ENCODE measurements at places on chromosomes 4 and X.

- H3K27ac ChIP-seq: no peak overlapping the region
- DNase-seq: no peak
- H3K4me3 ChIP-seq: no peak overlapping the region
- peaks cover 32% of the 10 kb centered on the region for H3K4me1 ChIP-seq
- no peaks in the 10 kb centered on the region for H3K36me3 ChIP-seq
Observed at GRCh38 chr4:76564123-76564915, 129.3 kb downstream of the SHROOM3 start.

DNA sequence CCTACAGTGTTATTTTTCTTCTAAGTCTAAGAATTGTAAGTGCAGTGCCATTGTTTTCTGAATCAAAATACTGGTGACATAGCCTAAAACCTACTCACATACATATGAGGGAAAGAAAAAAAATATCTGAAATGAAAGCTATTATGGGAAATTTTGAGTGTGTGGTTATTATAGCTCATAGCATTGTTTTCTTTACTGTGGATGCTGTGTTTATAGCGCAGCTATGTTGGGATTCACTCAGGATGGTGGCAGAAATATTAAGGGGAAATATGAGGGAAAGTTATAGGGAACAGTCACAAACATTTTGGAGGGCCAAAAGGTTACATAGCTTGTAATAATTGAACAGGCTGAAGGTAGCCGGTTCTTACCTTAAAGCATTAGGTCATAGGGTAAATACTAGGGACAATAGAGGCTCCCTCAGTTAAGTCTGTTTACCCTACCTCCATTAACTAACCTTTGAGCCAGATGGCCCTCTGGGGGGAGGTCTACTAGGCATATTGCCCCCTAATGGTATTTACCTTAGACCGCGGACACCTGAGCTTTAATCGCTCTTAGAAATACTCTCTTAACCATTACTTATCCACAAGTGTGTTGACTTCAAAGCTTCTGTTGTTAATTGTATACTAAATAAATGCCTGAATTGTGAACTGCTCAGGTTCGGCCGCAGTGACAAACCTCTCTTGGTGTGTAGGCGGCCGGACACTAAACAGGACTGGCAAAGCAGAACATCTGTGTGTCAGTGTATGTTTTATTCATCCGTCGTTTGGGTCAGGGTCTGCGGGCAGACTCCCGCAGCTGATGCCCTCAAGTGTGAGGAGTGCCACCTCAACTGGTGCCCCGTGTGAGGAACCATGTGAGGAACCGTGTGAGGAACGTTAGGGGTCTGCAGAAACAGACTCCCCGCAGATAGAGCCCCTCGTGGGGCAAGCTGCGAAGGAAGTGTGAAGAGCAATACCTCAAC lies 21.3 kb upstream of the SULT1B1 start:
- no peak overlapping the region for H3K4me3 ChIP-seq
- H3K27me3 ChIP-seq: no peaks in the 10 kb centered on the region
- no peak overlapping the region for H3K27ac ChIP-seq
- no peak for DNase-seq

DNA sequence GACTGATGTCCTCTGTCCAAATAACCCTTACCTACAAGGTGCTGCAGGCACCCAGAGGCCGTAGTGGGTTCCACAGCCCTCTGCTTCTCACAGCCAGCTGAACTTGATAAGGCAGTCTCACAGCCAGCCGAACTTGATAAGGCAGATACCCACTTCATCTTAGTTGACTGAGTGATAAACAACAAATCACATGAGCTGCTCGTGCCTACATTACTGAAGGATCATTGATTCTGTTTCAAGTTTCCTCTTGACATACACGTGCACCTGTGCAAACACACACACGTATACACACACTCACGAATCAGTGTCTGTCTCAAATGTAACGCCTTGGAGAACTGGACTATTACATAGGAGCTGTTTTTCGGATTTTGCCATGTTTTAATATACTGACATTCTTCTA lies 276.3 kb downstream of the DCTD start:
- H3K27ac ChIP-seq: no peak overlapping the region
- H3K4me1 ChIP-seq: peaks cover 7% of the 10 kb centered on the region
- DNase-seq: no peak
- no peaks in the 10 kb centered on the region for H3K27me3 ChIP-seq

DNA sequence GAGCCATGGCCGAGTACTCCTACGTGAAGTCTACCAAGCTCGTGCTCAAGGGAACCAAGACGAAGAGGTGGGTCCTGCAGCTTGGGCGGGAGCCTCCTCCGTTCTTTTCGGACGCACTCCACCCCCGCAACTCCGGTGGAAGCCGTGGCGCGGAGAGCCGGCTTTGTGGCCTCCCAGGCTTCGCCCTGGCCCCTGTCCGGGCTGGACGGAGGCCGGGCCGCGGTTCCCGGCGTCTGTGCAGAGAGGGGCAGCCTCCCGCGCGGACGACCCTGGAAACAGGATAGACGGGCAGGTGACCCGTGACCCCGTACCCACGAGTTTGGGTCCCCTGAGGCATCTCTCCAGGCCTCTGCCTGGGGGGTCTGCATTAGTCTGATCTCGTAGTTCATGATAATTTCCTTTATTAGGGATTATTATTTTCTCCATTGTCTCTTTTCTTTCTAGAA lies 356 bp downstream of the FRG1 start:
- peak; percentile 40 for DNase-seq
- peaks cover 6% of the 10 kb centered on the region for H3K27me3 ChIP-seq
- peaks cover 9% of the 10 kb centered on the region for H3K4me1 ChIP-seq

DNA sequence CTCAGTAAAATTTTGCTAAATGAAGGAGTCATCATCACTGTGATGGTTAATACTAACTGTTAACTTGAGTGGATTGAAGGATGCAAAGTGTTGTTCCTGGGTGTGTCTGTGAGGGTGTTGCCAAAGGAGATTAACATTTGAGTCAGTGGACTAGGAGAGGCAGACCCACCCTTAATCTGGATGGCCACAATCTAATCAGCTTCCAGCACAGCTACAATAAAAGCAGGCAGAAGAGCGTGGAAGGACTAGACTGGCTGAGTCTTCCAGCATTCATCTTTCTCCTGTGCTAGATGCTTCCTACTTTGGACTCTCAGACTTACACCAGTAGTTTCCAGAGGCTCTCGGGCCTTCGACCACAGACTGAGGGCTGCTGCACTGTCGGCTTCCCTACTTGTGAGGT lies 21.3 kb upstream of the WDR44 start:
- DNase-seq: no peak
- no peak overlapping the region for H3K4me3 ChIP-seq
- H3K27me3 ChIP-seq: no peaks in the 10 kb centered on the region
- no peaks in the 10 kb centered on the region for H3K36me3 ChIP-seq
- H3K27ac ChIP-seq: no peak overlapping the region
- no peaks in the 10 kb centered on the region for H3K4me1 ChIP-seq

GRCh38 chr4:146107587-146108240 lies 67.8 kb upstream of the LSM6 start:
- no peaks in the 10 kb centered on the region for H3K4me1 ChIP-seq
- no peak for DNase-seq
- no peak overlapping the region for H3K4me3 ChIP-seq
- no peak overlapping the region for H3K27ac ChIP-seq

GRCh38 chr4:10007436-10007740 lies 13.9 kb downstream of the SLC2A9 start:
- H3K4me3 ChIP-seq: no peak overlapping the region
- DNase-seq: no peak
- peaks cover 2% of the 10 kb centered on the region for H3K4me1 ChIP-seq
- H3K27me3 ChIP-seq: peaks cover 3% of the 10 kb centered on the region
- H3K27ac ChIP-seq: no peak overlapping the region
- H3K36me3 ChIP-seq: no peaks in the 10 kb centered on the region

DNA sequence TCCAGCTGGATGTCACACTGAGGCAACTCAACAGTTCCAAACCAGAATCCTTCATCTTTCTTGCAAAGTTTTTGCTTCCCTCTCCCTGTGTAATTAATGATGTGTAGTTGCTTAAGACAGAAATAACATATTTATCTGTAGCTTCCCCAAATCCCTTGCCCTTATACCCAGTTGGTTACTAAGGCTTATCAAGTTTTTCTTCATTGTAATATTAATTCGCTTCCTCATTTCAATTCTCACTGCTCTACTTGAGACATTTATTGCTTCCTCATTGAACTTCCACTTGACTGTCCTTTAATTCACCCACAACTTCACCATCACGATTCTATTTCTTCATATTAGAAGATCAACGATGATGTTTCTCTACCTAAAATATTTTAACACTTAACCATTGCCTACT lies 386.6 kb upstream of the CPEB2 start:
- DNase-seq: no peak
- H3K4me3 ChIP-seq: no peak overlapping the region
- peaks cover 2% of the 10 kb centered on the region for H3K27me3 ChIP-seq
- no peaks in the 10 kb centered on the region for H3K36me3 ChIP-seq
- H3K4me1 ChIP-seq: no peaks in the 10 kb centered on the region

DNA sequence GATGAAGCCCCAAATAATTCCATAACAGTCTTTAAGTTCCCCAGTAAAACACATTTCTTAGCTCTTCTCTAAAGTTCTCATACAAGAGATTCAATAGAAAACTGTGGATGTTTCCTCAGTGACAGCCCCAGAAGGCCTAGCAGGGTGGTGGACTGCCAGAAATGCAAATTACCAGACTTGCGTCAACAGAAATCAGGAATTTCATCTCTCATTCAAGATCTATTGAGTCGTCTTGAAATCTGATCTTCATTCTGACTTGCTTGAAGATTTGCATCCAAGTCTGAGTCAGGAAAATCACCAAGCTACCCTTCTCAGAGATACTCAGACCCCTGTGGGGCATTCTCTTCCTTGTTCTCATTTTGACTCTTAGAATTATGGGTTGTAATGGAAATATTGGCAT lies 68.9 kb upstream of the NDP start:
- H3K4me1 ChIP-seq: no peaks in the 10 kb centered on the region
- H3K27me3 ChIP-seq: no peaks in the 10 kb centered on the region
- H3K4me3 ChIP-seq: no peak overlapping the region
- no peak for DNase-seq
- H3K36me3 ChIP-seq: no peaks in the 10 kb centered on the region
- H3K27ac ChIP-seq: no peak overlapping the region

- peaks cover 8% of the 10 kb centered on the region for H3K4me1 ChIP-seq
- no peaks in the 10 kb centered on the region for H3K36me3 ChIP-seq
- H3K4me3 ChIP-seq: no peak overlapping the region
- H3K27ac ChIP-seq: no peak overlapping the region
Observed at GRCh38 chr4:169342159-169342860, 71.6 kb upstream of the SH3RF1 start.

- peaks cover 2% of the 10 kb centered on the region for H3K27me3 ChIP-seq
- no peaks in the 10 kb centered on the region for H3K4me1 ChIP-seq
- no peak overlapping the region for H3K4me3 ChIP-seq
- H3K27ac ChIP-seq: no peak overlapping the region
- no peak for DNase-seq
- no peaks in the 10 kb centered on the region for H3K36me3 ChIP-seq
Observed at GRCh38 chrX:19543951-19544381, 28.7 kb upstream of the MAP3K15 start.

DNA sequence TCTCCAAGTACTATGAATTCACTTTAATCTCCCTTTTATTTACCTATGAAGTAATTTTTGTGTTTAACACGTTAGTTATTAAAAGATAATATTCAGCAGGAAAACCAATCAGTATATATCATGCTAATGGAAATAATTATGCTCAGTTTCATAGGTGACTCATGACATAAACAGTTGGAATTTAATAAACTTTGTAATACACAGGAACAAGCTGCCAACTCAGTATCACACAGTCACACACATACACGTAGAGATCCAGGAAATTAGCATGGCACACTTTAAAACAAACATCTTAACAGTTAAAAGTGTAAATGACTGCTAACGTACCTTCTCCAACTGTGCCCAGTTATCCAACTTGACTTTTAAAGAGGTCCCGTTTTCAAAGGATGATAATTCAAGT lies 2.3 kb downstream of the SPATA4 start:
- no peak for DNase-seq
- H3K4me1 ChIP-seq: no peaks in the 10 kb centered on the region
- H3K27ac ChIP-seq: no peak overlapping the region
- H3K36me3 ChIP-seq: no peaks in the 10 kb centered on the region
- no peak overlapping the region for H3K4me3 ChIP-seq

DNA sequence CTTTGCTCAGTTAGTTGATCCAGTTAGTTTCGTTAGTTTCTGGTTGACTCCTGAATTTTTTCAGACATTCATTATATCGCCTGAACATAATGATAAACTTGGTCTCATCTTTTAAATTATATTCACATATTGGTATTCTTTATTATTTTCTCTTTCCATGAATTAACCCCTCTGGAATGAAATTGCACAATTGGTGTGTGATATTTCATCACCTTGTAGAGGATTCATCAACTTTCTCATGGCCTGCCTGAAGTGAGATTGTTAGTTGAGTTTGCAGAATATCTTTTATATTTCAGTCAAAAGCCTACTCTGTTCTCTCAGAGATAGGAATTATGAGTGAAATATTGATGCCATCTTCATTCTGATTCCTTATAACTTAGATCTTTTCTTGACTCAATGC lies 1160.6 kb upstream of the AGA start:
- H3K27ac ChIP-seq: no peak overlapping the region
- H3K27me3 ChIP-seq: no peaks in the 10 kb centered on the region
- no peak for DNase-seq

- no peak for DNase-seq
- no peak overlapping the region for H3K4me3 ChIP-seq
- peaks cover 2% of the 10 kb centered on the region for H3K27me3 ChIP-seq
- no peak overlapping the region for H3K27ac ChIP-seq
Observed at GRCh38 chr4:85555206-85555605, 80.3 kb downstream of the ARHGAP24 start.

DNA sequence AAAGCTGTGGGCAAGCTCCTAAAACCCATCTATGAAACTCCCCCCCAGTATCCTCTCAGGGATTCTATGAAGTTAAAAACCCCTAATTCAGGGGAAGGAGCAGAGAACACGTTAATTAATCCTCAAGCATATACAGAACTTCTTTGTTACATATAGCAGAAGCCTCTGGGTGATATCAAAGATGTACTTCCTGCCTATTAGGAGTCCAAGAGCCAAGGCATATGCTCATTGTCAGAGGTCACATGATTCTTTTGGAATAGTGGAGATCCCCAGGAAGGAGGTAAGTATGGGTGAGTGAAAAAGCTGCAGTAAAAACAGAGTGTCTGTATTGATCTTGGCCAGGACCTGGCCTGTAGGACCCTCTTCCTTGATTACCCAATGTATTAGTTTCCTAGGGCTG lies 2.9 kb upstream of the SPARCL1 start:
- no peaks in the 10 kb centered on the region for H3K27me3 ChIP-seq
- no peak for DNase-seq
- H3K4me3 ChIP-seq: no peak overlapping the region
- H3K4me1 ChIP-seq: peaks cover 18% of the 10 kb centered on the region
